ENCODE measurements at places on chromosomes 7 and 10.
A peak's percentile ranks its signal among the peaks of the same experiment; 100 is the strongest.

GRCh38 chr7:90474284-90475210 is 5.1 kb downstream of the PTTG1IP2 start:
- DNase-seq = no peak

- DNase-seq = no peak
Measured at GRCh38 chr10:59124187-59124586, 52.3 kb upstream of the PHYHIPL start.

GRCh38 chr7:37445790-37446189 is 2.9 kb downstream of the ELMO1 start:
- no peak for DNase-seq

GRCh38 chr7:30548845-30549244 is 44.2 kb upstream of the GGCT start:
- peak; percentile 76 for DNase-seq

DNA sequence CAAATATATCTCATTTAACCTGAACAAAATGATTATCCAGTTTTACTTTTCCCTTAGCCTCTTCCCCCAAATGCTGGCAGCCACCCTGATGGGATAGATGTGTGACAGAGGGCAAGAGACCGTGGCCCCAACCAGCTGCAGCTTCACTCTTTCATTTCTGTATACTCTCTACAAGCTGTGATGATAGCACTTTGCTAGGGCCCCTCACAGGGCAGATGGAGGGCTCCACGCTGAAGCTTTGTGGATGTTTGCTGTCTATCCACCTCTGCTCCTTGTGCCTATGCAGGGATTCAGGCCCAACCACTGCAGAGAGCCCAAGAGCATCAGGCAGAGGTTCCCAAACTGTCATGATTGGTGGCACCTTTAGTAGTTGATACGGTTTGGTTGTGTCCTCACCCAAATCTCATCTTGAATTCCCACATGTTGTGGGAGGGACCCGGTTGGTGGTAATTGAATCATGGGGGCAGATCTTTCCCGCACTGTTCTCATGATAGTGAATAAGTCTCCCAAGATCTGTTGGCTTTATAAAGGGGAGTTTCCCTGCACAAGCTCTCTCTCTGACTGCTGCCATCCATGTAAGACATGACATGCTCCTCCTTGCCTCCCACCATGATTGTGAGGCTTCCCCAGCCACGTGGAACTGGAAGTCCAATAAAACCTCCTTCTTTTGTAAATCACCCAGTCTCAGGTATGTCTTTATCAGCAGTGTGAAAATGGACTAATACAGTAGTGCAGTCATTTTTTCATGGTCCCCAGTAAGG is 20.1 kb downstream of the HTRA1 start:
- no peak for DNase-seq

DNA sequence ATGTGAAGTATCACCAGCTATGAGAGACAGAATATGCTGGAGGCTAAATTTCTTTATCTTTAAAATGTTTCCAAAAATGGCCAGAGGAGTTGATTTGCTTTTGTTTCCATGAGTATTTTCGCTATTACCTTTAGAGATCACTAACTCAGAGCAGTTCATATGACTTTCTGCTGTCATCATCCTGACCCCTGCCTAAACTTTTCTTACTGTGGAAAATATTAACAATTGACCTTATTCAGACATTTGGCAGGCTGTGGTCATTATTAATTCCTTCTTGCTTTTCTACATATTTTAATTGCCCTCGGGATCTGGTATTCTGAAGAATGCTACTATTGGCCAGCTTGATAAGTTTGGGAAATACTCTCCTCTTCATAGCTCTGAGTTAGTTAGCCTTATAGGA is 156.5 kb downstream of the EXOC4 start:
- DNase-seq = no peak

GRCh38 chr7:81014266-81014665 is 95.4 kb upstream of the SEMA3C start:
- DNase-seq = no peak

DNA sequence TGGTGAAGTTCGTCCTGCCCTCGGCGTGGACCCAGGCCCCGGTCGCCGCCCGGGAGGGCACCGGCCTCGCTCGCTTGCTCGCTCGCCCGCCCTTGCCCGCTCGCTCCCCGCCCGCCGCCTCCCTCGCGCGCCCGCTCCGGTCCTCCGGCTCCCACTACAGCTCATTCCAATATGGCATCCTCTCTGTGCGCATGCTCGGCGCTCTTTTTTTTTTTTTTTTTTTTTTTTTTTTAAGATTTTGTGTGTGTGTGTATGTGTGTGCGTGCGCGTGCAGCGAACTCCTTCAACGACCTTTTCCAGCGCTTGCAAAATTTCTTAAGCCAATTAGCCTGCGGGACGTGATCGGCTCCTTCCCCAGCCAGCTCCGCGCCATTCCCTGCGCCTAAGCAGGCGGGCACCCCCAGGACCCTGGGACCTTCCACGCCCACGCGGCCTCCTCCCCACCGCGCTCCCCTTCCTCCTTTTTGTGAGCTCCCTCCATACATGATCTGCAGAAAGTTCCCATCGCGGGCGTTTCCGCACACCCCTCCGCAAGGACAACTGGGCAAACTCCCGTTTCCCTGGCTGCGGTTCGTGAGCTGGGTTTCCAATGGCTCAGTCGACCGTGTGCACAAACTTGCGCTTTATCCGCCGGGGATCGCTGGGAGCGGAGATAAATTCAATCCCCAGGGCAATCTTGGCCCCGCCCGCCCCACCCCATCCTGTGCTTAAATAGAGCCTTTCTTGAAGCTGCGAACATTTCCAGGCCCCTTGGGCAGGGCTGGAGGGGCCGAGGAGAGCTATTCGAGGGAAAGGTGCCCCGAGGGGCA is at the start of gene SFMBT2:
Gene SFMBT2, minus strand, starts transcription at position 173 of the 809 bp plus-strand sequence. CDS start 29,136 bp downstream, outside the sequence.
- DNase-seq = peak; percentile 79

DNA sequence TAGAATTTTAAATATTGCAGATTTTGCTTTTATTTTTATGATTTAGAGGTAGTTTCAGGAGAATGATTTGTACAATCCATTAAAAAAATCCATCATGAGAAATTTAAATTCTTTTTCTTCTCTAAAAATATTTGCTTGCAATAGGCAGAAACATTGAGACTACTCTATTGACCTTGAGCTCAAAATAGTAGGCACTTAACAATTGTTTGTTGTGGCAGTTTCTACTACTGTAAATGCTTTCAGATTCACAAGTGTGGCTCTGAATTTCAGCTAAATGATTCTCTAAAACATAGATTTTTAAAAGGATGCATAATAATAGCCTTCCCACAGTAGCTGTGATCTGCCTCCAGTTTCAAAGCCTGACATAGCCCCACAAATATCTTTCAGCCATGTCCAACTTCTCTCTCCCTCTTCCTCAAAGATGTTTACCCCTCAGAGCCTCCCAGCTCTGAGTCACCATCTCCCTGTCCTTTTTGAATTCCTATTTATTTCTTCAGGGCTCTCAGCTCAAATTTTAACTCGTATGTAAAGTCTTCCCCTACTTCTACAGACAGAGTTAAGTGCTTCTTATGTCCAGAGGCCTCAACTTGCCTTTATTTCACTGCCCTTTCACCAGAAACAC is 160.5 kb downstream of the AOAH start:
- no peak for DNase-seq

DNA sequence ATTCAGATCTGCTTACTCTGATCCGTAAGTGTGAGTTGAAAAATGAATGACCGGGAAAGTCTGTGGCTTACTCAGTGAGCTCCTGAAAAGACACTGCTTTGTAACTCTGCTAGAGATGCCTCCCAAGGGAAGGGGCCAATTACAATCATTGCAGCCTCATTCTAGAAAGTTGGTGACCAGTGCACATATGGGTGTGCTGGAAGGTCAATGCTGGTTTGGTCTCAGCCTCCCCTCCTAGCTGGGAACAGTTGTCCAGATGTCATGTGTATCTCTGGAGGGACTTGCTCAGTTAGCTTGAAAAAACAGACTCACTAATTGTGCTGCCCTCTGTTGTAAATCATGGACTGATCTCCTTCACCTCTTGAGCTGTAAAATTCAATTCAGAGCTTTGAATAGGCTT is 405.0 kb downstream of the ADRA2A start:
- no peak for DNase-seq

- no peak for DNase-seq
Measured at GRCh38 chr7:85883-86515, 106.4 kb upstream of the FAM20C start.

- DNase-seq = no peak
Measured at GRCh38 chr10:62842983-62843382, 26.8 kb upstream of the EGR2 start.

GRCh38 chr10:26831936-26832335 is 28.8 kb downstream of the ABI1 start:
- DNase-seq = no peak

DNA sequence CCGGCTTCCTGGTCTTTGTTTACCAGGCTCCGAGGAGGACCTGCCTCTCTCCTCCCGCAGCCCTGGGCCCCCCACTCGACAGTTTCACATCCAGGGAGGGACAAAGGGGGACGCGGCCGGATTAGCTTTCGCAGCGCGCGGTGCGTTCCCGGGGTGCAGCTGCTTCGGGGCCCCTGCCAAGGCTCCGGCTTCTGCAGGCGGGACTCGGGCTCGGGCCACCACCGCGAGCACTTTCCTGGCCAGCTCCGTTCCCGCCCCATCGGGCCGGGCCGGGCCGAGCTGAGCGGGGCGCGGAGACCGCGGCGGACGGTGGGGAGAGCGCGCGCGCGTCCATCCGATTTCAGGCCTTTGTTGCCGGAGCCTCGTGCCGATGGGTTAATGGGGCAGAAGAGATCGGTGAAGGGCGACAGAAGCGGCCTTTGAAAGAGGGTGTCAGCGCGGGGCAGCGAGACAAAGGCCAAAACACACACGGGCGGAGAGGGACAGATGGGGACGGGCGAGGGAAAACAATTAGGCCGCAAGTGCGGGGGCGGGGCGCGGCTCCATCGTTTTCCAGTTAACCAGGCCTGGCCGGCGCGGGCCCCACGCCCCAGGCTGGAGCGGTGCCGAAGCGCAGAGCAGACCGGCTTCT is 8.5 kb upstream of the UNCX start:
- no peak for DNase-seq

GRCh38 chr10:91944880-91945630 is 21.5 kb downstream of the BTAF1 start:
- no peak for DNase-seq

DNA sequence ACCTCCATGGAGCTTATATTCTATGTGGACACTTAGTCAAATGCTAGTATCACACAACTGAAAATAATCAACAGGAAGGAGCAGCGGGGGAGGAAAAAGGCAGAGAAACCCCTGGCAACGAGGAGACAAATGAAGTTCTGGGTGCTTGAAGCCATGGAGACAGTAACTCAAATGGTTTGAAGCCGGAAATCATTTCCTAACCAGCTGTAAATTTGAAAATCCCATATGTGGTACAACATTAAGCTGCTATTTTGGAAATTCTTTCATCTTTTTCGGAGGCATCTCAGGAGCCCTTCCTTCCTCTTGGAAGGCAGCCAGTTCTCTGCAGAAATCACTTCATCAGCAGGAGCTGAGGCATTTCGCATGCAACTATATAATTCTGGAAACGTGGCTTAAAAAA is 91.4 kb downstream of the PPP1R3C start:
- DNase-seq = no peak

GRCh38 chr7:35723011-35723410 is 28.1 kb upstream of the HERPUD2 start:
- DNase-seq = no peak

DNA sequence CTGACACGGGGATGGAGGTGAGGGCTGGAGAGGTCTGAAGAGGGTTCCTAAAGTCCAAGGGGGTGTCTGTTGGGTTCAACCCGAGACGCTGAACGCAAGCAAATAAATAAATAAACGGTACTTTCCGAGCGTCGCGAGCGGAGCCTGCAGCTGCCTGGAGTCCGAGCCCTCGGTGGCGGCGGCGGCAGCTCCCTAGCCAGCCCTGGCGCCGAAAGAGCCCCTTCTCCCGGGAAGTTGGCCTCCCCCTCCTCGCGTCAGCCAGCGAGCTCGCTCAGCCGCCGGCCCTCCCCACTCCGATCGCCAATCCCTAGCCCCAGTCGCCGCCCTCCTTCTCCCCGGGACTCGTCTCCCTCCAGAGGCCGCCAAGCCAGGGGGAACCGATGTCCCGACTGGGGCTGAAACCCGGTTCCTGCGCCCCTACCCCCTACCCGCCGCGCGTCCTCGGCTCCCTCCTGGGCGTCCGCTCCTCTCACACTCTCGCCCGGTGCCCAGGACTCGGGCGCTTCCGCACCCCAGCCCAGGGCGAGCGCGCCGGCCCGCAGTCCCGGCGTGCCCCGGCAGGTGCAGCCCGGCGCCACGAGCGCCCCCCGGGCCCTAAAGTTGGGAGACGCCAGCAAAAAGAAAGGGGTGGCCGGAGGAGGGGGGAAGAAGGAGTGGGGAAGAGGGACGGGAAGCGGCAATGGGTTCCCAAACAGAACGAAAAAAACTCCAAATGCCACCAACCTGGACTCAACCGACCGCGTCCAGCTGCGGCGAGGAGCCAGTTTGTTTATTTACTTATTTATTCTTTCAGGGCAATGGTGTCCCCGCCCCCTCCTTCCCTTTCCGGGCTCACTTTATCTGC is at the start of gene GFRA1:
Gene GFRA1, minus strand, starts transcription at position 767 of the 844 bp plus-strand sequence. CDS start 1,177 bp downstream, outside the sequence.
- peak; percentile 1 for DNase-seq

GRCh38 chr10:23174074-23174976 is 17.8 kb upstream of the PTF1A start:
- DNase-seq = no peak

DNA sequence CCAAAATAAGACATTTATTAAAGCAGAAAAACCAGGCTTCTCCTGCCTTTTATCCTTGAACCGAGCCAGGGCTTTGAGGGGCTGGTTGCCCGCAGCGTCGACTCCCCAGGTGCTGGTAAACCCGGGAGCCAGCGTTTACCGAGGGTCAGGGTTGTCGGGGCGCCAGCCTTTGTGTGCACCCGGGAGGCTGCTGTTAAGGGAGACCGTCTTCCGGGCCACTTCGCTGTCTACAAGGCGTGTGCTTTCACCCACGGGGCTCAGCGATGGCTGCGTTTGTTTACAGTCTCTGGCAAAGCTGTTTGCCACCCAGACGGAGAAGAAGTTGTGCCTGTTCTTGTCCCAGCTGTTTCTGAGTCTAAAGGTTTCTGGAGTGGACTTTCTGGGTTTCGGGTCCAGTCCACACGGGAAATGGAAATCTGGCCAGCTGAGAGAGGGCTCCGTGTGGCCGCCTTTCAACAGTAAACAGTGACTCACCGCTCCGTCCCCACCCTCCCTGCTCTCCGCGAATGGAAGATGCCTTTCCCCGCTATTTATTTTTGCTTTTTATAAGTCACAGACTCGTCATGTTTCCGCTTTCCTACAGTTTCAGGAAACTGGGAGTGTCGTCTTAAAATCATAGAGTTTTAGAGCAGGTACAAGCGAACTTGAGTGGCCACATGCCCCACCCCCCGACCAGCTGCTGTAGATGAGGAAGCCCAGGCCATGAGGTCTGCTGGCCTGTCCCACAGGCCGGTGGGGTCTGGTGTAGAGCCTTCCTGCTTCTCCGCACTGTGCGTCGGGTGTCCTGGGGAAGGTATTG is 2.2 kb downstream of the MAFK start:
- peak; percentile 67 for DNase-seq

DNA sequence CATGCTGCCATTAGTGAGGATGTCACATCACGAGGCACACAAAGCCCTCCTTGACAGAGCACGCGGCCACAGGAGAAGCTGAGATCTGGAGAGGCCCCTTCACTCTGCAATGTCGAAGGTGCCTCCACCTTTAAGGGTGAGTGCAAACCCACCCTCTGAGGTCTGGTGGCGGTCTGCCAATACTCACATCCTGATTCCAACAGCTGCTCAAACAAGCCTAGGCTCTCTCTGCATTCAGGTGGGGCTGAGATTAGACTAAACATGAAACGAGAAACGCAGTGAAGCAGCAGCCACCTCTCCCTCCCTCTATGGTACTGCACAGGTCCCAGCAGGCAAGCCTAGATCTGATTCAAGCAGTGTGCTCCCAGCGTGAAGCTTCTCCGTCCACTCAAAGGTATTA is 151.8 kb downstream of the TCERG1L start:
- DNase-seq = no peak
